ENCODE measurements at places on chromosomes 3 and 15.
A peak's percentile ranks its signal among the peaks of the same experiment; 100 is the strongest.

- H3K27ac ChIP-seq = no peak overlapping the region
- H3K4me1 ChIP-seq = no peaks in the 10 kb centered on the region
- H3K4me3 ChIP-seq = no peak overlapping the region
- no peaks in the 10 kb centered on the region for H3K36me3 ChIP-seq
- DNase-seq = no peak
- no peaks in the 10 kb centered on the region for H3K27me3 ChIP-seq
Measured at GRCh38 chr3:96267577-96267976, 546.8 kb upstream of the EPHA6 start.

- H3K27me3 ChIP-seq = no peaks in the 10 kb centered on the region
- no peak for DNase-seq
Measured at GRCh38 chr3:98563661-98564281, 29.6 kb downstream of the CPOX start.

- no peak for DNase-seq
- H3K36me3 ChIP-seq = no peaks in the 10 kb centered on the region
Measured at GRCh38 chr15:72991026-72991425, 61.2 kb upstream of the NEO1 start.

- no peaks in the 10 kb centered on the region for H3K4me1 ChIP-seq
- no peaks in the 10 kb centered on the region for H3K36me3 ChIP-seq
- no peak overlapping the region for H3K4me3 ChIP-seq
- H3K27me3 ChIP-seq = no peaks in the 10 kb centered on the region
- no peak overlapping the region for H3K27ac ChIP-seq
- DNase-seq = no peak
Measured at GRCh38 chr3:189519458-189519857, 111.7 kb upstream of the TP63 start.

DNA sequence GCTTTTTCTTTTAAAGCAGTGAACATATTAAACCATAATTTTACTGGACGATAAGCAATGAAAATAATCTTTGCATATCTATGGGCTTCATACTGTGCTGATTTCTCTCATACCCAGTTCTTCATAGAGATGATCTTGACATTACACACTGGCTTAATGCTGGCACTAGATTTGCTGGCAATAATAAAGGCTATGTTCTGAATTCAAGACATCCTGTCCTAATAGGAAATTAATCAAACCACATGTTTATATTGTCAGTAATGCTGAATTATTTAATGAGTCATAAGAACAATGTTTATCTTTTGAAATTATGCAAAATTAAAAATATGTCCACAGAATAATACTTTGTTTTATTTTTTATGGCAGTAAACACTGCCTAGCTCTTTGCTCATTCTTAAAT is 643.2 kb downstream of the OTOL1 start:
- H3K27me3 ChIP-seq = no peaks in the 10 kb centered on the region
- H3K4me1 ChIP-seq = peaks cover 2% of the 10 kb centered on the region
- H3K4me3 ChIP-seq = no peak overlapping the region

GRCh38 chr3:177157492-177157891 is 39.8 kb downstream of the TBL1XR1 start:
- H3K4me3 ChIP-seq = no peak overlapping the region
- H3K27me3 ChIP-seq = no peaks in the 10 kb centered on the region
- no peak for DNase-seq

GRCh38 chr3:15291589-15292541 is 40.5 kb downstream of the SH3BP5 start:
- H3K27ac ChIP-seq = no peak overlapping the region
- no peaks in the 10 kb centered on the region for H3K36me3 ChIP-seq

GRCh38 chr3:183085634-183086390 is 13.5 kb downstream of the MCCC1 start:
- H3K27ac ChIP-seq = no peak overlapping the region
- no peaks in the 10 kb centered on the region for H3K27me3 ChIP-seq
- peak; percentile 27 for DNase-seq
- peaks cover 9% of the 10 kb centered on the region for H3K36me3 ChIP-seq

GRCh38 chr15:73984208-73984979 is 7.7 kb downstream of the STOML1 start:
- no peak for DNase-seq
- no peaks in the 10 kb centered on the region for H3K36me3 ChIP-seq
- H3K4me1 ChIP-seq = peaks cover 5% of the 10 kb centered on the region
- no peak overlapping the region for H3K27ac ChIP-seq

- DNase-seq = no peak
- H3K4me1 ChIP-seq = peaks cover 17% of the 10 kb centered on the region
- no peak overlapping the region for H3K27ac ChIP-seq
- no peaks in the 10 kb centered on the region for H3K36me3 ChIP-seq
- H3K4me3 ChIP-seq = no peak overlapping the region
Measured at GRCh38 chr3:157107644-157108133, 52.3 kb downstream of the CCNL1 start.

Data from neuronal stem cell (in vitro differentiated cells).